ENCODE measurements at places on chromosomes 3 and 15.

- H3K4me3 ChIP-seq, result no peak overlapping the region
- no peaks in the 10 kb centered on the region for H3K27me3 ChIP-seq
- peaks cover 4% of the 10 kb centered on the region for H3K4me1 ChIP-seq
- DNase-seq, result no peak
Observed at GRCh38 chr3:9909221-9910013, 6.8 kb downstream of the IL17RE start.

DNA sequence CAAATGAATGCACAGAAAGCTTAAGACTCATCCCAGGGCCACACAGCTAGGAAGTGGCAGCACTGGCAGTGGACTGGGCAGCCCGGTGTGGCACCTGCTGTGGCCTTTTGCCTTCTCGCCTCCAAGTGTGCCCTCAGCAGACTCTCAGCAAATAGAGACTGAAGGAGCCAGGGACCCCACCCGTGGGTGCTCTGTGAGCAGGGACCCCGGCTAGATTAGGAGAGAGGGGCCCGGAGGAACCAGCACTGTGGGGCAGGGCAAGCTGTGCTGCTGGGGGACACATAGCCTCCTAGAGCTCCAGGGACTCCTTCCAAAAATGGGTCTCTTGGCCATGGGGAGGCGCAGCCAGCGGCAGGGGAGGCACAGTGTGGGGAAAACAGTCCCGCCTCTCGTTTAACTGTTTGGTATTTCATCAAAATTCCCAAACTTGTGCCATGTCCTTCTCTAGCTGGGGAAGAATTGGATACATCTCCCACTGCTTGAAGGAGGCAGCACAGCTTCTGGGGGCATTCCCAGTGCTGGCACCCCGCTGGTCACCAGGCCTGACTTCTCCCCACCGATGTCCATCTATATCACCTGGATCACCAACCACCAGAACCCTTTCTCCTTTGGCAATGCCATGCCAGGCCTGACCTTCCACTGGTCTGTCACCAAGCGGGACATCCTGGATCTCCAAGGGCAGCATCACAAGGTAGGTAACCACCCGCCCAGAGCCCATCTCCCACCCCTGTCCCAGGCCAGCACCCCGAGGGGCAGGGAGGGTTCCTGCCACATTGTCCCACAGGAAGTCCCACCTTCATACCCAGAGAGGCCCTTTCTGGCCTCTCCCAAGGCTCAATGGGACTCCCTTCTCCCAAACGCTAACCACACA is 12.0 kb upstream of the TXNRD3 start:
- no peak for DNase-seq
- H3K4me1 ChIP-seq, result no peaks in the 10 kb centered on the region
- no peak overlapping the region for H3K27ac ChIP-seq
- no peaks in the 10 kb centered on the region for H3K27me3 ChIP-seq
- no peak overlapping the region for H3K4me3 ChIP-seq

DNA sequence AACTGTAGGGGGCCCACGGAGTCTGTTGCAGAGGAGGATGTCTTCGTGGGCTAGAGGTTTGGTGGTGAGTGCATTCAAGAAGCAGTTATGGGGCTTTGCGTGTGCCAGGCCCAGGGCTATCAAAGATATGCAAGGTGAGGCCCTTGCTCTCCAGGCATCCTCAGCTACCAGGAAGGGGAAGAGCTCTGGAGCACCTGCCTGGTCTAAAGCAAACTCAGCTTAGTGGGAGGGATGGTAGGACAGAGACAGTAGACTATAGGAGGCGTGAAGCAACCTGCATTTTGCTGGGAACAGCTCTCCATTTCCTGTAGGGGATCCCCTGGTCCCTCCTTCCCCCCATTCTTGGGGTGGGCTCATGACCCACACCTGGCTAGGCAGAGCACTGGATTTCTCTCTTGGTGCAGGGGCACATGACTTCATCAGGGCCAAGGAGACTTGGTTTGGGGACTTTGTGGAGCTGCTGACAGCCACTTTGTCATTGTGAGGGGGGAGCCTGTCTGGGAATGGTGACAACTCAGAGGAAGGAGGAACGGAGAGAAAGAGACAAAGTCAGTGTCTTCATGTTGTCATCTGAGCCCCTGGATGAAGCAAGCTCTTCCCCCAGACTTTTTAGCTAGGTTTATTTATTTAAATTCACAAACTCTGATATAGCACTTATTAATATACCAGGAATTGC is 8.6 kb upstream of the EEFSEC start:
- H3K27ac ChIP-seq, result no peak overlapping the region
- no peaks in the 10 kb centered on the region for H3K36me3 ChIP-seq
- no peak for DNase-seq
- no peak overlapping the region for H3K4me3 ChIP-seq
- no peaks in the 10 kb centered on the region for H3K4me1 ChIP-seq
- no peaks in the 10 kb centered on the region for H3K27me3 ChIP-seq

- peaks cover 37% of the 10 kb centered on the region for H3K36me3 ChIP-seq
- peaks cover 36% of the 10 kb centered on the region for H3K4me1 ChIP-seq
- no peaks in the 10 kb centered on the region for H3K27me3 ChIP-seq
- no peak overlapping the region for H3K4me3 ChIP-seq
- H3K27ac ChIP-seq, result no peak overlapping the region
- DNase-seq, result no peak
Observed at GRCh38 chr15:49148727-49149126, 6.7 kb downstream of the COPS2 start.

DNA sequence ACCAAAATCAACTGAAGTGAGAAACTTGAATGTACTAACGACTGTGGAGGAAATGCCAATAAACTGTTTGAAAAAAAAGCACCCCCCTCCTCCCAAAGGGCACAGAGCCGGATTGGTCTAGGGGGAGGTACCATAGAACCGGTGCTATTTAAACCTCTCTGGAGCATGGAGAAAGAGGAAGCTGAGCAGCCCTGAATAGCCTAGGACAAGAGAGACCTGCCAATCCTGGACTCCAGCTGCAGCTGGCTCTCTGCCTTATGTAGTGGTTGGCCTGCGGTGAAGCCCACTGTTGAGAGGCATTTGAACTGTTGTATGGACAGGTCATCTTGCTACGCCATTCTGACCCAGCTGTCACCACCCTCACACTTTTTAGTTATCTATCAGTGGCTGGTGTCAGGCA is 1.5 kb upstream of the SH3GL3 start:
- H3K27me3 ChIP-seq, result no peaks in the 10 kb centered on the region
- DNase-seq, result no peak
- H3K36me3 ChIP-seq, result no peaks in the 10 kb centered on the region
- no peak overlapping the region for H3K4me3 ChIP-seq

- H3K4me3 ChIP-seq, result no peak overlapping the region
- H3K27me3 ChIP-seq, result no peaks in the 10 kb centered on the region
- DNase-seq, result no peak
- no peaks in the 10 kb centered on the region for H3K36me3 ChIP-seq
- peaks cover 12% of the 10 kb centered on the region for H3K4me1 ChIP-seq
Observed at GRCh38 chr15:97991972-97992541, 31.6 kb downstream of the ARRDC4 start.

GRCh38 chr15:50702762-50703334 is 16.3 kb upstream of the TRPM7 start:
- H3K4me1 ChIP-seq, result no peaks in the 10 kb centered on the region
- H3K4me3 ChIP-seq, result no peak overlapping the region
- no peak for DNase-seq

DNA sequence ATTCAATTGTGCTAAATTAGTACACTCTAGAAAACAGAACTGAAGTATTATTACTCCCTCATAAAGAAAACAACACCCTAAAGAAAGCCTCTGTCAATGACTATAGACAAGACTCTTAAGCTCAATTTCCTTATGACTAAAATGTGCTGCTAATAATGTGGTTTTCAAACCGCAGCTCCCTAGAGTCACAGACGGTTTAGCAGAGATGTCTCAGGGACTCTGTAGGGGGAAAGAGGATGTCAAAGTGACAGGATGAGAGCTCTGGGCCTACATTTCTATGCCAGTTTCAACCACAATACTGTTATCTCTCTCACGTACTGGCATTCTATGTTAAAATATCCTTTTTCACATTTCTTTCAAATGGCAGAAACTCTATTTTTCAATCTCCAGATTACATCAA is 37.6 kb upstream of the WDR49 start:
- no peaks in the 10 kb centered on the region for H3K27me3 ChIP-seq
- peaks cover 75% of the 10 kb centered on the region for H3K36me3 ChIP-seq
- H3K27ac ChIP-seq, result no peak overlapping the region

GRCh38 chr3:64039981-64040733 is 16.9 kb upstream of the PSMD6 start:
- H3K27ac ChIP-seq, result no peak overlapping the region
- H3K36me3 ChIP-seq, result no peaks in the 10 kb centered on the region
- no peak for DNase-seq
- no peaks in the 10 kb centered on the region for H3K4me1 ChIP-seq
- H3K27me3 ChIP-seq, result no peaks in the 10 kb centered on the region
- no peak overlapping the region for H3K4me3 ChIP-seq

- peaks cover 34% of the 10 kb centered on the region for H3K27me3 ChIP-seq
- no peak overlapping the region for H3K27ac ChIP-seq
- H3K4me3 ChIP-seq, result no peak overlapping the region
- no peaks in the 10 kb centered on the region for H3K4me1 ChIP-seq
Observed at GRCh38 chr15:25641361-25641760, 202.5 kb upstream of the UBE3A start.

DNA sequence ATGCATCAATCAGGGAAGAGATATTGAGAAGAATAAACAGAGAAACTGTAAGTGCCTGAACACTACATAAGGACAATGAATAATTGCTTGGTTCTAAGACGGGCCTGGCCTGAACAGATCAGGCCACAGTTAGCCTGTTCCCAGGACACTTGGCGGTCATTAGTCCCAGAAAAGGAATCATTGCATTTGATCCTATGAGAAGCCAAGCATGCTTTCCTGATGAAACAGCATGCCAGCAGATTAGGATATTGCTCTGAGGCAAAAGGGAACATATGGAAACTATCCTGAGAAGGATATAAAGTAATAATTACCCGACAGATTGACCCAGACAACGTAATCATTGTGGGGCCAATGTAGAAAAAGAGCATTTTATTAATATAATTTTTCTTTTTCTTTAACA is 51.9 kb downstream of the STRIT1 start:
- DNase-seq, result no peak
- no peak overlapping the region for H3K4me3 ChIP-seq
- no peak overlapping the region for H3K27ac ChIP-seq
- H3K27me3 ChIP-seq, result no peaks in the 10 kb centered on the region

DNA sequence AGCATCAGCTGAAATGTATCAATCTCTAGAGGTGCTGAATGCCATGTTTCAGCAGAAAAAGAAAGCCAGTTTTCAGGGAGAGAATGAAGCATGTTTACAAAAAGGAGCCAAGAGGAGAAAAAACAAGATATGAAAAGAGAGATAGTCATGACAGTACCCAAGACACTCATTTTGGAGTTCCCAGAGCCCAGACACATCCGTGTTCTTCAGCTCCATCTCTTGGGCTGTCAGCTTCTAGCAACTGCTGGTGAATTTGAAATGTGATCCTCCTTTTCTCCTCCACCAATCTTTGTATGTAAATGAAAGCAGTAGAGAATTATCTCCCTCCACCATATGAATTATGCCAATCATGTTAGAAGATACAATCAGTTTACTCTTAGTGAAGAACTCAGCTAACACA is 93.0 kb upstream of the SLC25A36 start:
- no peaks in the 10 kb centered on the region for H3K27me3 ChIP-seq
- H3K36me3 ChIP-seq, result no peaks in the 10 kb centered on the region
- no peak overlapping the region for H3K4me3 ChIP-seq
- no peak overlapping the region for H3K27ac ChIP-seq

GRCh38 chr15:81047928-81048327 is 47.2 kb downstream of the TLNRD1 start:
- no peaks in the 10 kb centered on the region for H3K4me1 ChIP-seq
- no peak overlapping the region for H3K27ac ChIP-seq
- no peaks in the 10 kb centered on the region for H3K36me3 ChIP-seq
- DNase-seq, result no peak
- no peak overlapping the region for H3K4me3 ChIP-seq

GRCh38 chr3:183592821-183593220 is 37.3 kb upstream of the KLHL6 start:
- DNase-seq, result no peak
- H3K27me3 ChIP-seq, result no peaks in the 10 kb centered on the region
- no peaks in the 10 kb centered on the region for H3K4me1 ChIP-seq
- H3K27ac ChIP-seq, result no peak overlapping the region
- no peaks in the 10 kb centered on the region for H3K36me3 ChIP-seq

- H3K27ac ChIP-seq, result peak overlapping the region; percentile 99
- H3K4me1 ChIP-seq, result peaks cover 73% of the 10 kb centered on the region
- H3K4me3 ChIP-seq, result no peak overlapping the region
- peaks cover 26% of the 10 kb centered on the region for H3K36me3 ChIP-seq
- DNase-seq, result peak; percentile 79
- H3K27me3 ChIP-seq, result no peaks in the 10 kb centered on the region
Observed at GRCh38 chr3:172140499-172141391, 101.4 kb downstream of the FNDC3B start.

DNA sequence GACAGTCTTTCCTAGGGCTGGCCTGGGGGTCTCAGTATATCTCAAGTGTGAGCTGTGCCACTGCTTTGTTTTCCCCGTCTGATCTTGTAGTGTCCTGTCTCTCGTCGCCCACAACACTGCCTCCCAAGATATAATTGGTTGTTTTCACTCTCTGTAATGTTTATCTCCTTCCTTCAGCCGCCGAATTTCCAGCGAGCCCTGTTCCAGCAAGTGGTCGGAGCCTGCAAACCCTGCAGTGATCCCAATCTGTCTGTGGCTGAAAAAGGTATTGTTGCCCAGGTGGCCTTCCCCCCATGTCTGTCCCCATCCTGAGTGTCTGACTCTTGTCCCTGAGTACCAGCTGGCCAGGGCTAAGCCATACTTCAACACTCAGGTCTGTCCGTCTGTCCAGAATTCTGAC is 9.5 kb upstream of the MANF start:
- no peaks in the 10 kb centered on the region for H3K36me3 ChIP-seq
- H3K4me1 ChIP-seq, result no peaks in the 10 kb centered on the region
- peak; percentile 15 for DNase-seq
- no peaks in the 10 kb centered on the region for H3K27me3 ChIP-seq
- no peak overlapping the region for H3K27ac ChIP-seq
- H3K4me3 ChIP-seq, result no peak overlapping the region

- H3K4me1 ChIP-seq, result no peaks in the 10 kb centered on the region
- H3K27me3 ChIP-seq, result no peaks in the 10 kb centered on the region
- no peak overlapping the region for H3K27ac ChIP-seq
- no peaks in the 10 kb centered on the region for H3K36me3 ChIP-seq
- DNase-seq, result no peak
Observed at GRCh38 chr3:161403251-161403650, 31.9 kb upstream of the SPTSSB start.

DNA sequence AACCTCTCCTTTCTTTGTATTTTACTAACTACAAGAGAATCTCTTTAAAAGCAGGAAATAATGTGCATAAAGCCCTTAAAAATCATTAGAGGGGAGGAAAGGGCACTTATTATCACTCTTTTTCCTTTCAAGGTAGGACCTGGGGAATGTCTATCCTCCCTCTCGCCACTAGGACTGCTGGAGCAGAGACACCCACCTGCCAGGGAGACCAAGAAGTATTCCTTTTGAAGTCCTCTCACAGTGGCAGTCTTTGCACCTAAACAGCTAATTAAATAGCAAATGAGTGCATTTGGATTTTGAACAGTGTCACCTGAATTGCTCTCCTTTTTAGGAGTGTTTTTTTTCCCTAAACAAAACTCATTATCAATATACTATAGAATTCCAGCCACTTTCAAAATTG is 874.1 kb downstream of the ZPLD1 start:
- H3K36me3 ChIP-seq, result no peaks in the 10 kb centered on the region
- no peak for DNase-seq
- H3K4me1 ChIP-seq, result no peaks in the 10 kb centered on the region
- no peaks in the 10 kb centered on the region for H3K27me3 ChIP-seq
- H3K27ac ChIP-seq, result no peak overlapping the region

Measured in RWPE2 (cell line).